ENCODE measurements at places on chromosomes 5 and 9.

DNA sequence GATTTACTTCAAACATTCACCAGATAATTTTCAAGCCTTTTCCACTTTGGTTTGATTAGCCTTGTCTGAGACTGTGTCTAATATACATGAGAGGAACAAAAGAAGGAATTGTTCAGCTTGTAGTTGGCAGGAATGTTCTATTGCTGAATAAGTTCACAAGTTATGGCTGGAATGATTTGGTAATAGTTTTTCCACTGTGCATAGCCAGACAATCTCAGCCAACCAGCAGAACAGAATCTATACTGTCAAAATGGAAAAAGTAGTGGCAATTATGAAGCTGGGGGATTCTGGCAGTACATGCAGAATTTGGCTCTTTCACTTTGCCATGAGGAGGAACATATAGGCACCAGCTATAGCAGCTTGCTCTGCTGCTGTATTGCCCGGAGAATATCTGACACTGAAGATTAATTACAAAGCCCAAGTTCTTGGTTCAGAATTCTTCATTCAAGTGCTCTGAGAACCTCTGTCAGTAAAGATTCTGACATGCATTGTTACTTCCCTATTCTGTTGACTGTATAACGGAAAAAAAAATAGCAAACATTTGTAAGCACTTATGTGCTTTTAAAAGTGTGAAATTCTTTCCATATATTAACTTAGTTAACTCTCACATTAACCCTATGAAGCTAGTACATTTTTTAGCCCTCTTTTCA, 150.6 kb downstream of the PRR16 start:
- DNase-seq, result no peak

GRCh38 chr5:99191206-99191745, 262.5 kb upstream of the CHD1 start:
- DNase-seq, result no peak

- DNase-seq, result no peak
These were observed 397 bp upstream of the RECK start for GRCh38 chr9:36036253-36036779.

DNA sequence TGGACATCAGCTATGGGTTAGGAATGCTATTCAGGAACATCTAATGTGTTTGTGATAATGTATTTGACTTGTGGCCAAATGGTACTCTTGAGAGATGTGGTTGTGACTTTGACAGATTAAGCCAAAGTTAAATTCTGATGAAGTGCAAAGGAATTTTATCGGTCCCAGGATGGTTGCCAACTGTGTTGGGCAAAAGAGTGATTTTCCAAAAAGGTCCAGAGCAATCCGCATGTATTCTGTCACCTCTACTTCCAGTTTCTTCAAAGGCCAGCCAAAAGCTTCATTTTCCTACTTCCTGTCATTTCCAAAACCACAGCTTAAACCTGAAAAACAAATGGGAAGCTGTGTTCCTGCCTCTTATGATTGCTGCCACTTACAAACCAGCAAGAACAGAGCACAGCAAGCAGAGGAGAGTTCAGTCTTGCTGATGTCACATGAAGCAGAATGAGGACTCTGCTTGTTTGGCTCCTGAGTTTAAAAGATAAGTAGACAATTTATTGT, 59.8 kb downstream of the MARCHF3 start:
- DNase-seq, result no peak

- DNase-seq, result peak; percentile 15
These were observed 185.4 kb downstream of the GABBR2 start for GRCh38 chr9:98523231-98523901.

GRCh38 chr5:310516-310915, 11.0 kb upstream of the AHRR start:
- DNase-seq, result no peak

DNA sequence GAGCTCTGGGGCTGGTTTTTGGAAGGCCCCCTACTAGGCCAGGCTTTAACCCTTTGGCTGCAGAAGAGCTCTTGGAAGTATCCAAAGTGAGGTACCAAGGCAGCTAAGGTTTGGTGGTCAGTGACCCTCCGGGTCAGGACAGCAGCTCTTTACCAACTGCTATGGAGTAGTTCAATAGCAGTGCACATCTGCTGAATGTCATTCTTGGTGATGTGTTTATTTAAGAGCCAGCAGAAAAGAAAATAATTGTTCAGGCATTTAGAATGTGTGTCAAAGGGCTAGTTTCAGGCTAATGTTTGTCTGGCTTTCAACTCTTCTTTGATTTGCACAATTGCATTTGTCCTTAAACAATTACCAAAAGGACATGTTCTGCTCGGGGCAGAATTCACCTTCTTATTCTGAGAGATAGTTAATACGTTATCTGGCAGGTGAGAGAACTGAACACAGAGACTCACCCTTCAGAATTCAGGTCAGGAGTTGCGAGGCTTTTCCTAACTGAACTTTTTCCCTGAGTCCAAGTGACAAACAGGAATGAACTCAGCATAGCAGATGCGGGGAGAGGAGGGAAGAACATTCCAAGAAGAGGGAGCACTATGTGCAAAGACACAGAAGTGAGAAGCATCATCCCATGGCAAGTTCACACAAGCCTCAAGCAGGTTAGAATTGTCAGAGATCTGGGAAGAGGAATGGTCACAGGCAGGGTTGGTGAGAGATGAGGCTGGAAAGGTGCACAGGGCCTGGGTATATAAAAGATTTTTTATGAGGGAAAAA, 556.7 kb upstream of the TLE4 start:
- DNase-seq, result no peak

DNA sequence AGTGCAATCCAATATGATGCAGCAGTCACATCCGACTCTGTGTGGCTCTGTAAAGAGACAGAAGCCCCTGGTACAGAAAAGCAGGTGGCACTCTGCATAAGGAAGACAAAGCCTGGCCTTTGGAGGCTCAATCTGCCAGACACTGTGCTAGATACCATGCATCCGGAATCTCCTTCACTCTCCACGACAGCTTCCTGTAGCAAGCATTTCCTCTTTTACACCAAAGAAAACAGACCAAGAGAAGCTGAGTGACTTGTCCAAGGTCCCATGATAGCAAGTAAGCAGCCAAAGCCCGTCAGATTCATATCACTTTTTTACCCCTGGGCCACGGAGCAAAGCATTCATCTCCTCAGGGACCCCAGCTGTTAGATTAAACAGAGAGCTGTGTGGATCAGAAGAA, 64.2 kb upstream of the SMIM23 start:
- DNase-seq, result no peak

DNA sequence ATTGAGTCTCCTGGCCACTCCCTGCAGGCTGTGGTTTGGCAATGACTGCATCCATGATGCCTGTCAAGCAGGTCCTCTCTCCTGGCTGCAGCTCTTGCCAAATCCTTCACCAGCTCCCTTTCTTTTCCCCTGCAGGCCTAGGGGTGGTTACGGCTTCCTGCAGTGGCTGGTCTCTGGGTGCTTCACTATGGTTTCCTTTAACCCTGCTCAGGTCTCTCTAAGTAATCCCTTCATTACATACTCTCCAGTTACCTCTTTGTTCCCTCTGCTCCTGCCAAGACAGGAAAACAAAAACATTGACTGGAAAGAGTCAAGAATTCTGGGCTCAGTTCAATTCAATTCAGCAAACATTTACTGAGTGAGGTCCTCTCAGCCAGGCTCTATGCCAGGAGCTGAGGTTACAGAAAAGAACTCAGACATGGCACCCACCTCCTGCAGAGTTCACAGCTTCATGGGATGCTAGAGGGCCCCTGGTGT, 19.8 kb upstream of the PTPN3 start:
- no peak for DNase-seq

- DNase-seq, result no peak
These were observed 479.7 kb downstream of the CETN3 start for GRCh38 chr5:89929834-89930233.

DNA sequence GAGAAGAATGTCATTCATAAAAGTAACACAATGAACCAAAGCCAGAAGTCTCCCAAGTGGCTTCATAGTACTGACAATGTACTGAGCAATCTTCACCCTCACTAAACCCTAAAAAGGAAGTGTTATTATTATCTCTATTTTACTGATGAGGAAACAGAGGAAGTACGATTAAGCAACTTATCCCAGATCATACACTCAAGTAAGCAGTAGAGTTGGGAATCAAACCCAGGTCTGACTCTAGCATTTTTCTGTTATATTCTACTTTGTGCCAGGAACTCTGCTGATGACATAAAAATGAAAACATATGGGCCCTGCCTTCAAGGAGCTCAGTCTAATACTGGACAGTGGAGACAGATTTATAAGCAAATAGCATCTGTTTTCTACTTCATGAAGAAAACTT, 109.2 kb downstream of the RAPGEF6 start:
- DNase-seq, result no peak

GRCh38 chr9:113349445-113350094, at the start of gene BSPRY:
TSS of gene BSPRY (plus strand) at chr9:113349541. CDS start at chr9:113349580, 39 bp downstream.
- DNase-seq, result peak; percentile 52

GRCh38 chr5:25020454-25020853, 375.7 kb upstream of the CDH10 start:
- DNase-seq, result no peak
